NCI-H460 (cell line): ENCODE measurements at places on chromosomes 11 and 22.

- DNase-seq: no peak
These were observed 120.7 kb downstream of the CCDC81 start for GRCh38 chr11:86495351-86495750.

DNA sequence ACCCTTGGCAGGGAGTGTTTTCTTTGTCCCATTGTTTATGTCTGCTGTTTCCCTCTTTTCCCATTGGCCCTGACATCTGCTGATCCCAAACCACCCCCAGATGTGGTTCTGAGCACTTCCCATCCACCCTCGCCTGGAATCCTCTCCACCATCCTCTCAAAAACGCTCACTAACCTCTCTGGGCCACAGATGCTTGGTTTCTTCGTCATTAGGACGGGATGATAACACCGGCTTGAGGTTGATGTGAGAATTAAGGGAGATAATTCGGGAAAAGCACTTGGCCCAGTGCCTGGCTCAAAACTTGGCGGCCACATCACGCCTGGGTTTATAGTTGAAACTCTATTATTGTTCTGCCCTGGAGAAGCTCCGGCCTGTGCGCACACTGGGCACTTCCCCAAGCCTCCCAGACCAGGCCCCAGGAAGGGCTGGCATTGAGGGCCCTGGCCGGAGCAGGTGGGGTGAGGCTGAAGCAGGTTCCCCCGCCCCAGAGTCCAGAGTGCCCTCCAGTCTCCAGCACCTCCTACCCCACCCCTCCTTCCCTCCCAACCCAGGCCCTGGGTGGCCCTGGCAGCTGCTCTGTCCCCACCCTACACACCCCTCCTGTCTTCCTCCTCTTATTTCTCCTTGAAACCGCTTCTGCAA is 63.7 kb downstream of the CYTH4 start:
- no peak for DNase-seq

- DNase-seq: no peak
These were observed 1068.3 kb downstream of the OPCML start for GRCh38 chr11:132464003-132464342.

DNA sequence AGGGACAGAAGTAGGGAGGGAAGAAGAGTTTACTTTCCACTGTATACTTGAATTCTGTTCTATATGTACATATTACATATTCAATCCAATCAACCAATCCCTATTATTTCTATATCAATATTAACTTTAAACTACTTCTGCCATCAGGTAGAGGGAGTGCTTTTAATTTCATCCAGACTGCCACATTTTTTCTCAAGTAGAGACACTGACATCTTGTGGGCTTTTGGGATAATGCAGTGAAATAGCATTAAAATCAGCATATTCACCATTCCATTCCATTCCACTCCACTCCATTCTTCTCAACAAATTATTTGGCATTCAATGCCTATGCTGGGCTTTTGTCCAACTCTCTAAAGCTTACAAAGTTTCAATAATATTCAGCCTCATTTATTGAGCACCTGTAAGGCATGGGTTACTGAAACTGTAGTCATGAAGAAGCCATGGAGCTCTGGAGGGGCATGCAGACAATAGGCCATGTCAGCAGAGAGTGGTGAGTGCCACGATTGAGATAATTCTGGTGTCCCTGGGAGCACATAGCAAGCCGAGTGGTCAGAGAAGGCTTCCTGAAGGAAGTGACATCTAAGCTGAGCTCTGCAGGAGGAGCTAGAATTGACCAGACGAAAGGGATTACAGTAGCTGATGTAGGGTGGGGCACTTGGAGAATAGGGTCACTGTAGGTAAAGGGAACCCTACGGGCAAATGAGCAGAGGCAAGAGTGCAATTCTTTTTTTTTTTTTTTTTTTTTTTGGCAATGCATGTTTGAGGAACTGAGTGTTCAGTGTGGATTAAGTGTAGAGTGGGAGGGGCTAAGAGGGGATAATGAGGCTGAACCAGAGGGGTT is 12.8 kb upstream of the CLPB start:
- DNase-seq: peak; percentile 44

DNA sequence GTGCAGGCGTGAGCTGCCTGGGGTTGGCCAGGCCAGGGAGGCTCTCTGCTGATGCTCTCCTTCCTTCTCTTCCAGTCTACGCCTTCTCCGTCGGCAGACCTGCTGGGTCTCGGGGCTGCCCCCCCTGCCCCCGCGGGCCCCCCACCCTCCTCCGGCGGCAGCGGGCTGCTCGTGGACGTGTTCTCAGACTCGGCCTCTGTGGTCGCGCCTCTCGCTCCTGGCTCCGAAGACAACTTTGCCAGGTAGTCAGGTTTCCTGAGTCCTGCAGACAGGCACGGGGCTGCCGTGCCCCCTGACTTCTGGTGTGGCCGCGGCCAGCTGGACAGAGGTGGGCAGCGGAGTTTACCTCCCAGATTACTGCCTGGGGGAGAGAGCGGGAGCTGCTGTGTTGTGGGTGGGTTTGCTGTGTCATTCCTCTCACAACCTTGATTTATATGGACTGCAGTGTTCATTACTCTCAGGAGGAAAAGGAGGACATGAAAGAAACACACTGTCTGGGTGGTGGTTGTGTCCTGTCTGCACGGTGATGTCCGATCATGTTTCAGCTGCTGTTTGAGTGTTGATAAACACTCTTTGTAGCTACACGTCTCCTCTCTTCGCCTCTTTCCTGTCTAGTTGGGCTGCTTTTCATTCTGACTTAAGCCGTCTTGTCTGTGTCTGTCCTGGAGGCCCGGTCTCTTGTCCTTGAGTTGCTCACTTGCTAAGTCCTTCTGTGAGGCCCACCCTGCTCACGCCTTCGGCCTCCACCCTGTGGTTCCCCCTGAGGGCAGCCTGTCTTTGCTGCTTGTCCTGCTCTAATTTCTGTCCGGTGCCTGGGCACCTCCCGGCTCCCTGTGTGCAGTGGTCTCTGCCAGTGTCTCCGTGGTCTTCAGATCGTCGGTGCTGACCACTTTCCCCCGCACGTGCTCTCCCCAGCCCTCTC is 35.9 kb downstream of the MUC6 start:
- DNase-seq: no peak

DNA sequence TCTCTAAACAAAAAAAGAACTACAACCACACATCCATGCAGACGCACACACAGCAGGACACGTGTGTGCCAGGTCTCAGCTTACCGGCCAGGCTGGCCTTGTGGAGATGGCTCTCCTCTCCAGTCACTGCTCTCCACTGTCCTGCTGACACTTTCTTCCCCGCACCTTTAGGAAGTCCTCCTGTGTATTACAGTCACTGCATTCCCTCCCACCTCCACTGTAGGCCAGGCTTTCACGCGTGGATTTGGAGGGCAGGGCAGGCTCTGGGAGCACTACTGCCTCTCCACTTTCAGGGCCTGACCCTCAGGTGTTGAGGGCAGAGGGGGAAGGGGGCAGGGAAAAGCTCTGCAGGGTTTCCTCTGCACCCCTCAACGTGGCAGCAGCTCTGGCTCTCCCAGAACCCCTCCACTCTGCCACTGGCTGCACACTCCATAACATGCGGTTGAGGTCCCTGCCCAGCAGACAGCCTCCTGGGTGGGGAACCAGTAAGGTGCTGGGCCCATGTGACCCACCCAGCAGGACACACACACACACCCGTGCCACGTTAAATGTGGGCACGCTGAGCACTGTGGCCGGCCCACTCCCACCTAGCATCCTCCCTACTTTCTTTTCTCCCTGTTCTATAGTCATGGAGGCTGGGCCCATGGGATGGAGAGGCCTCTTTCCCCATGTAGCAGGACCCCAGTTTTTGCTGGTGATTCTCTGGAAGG is 107.0 kb upstream of the PITPNB start:
- no peak for DNase-seq

GRCh38 chr11:110299006-110299785 is 2.8 kb upstream of the RDX start:
- no peak for DNase-seq

- no peak for DNase-seq
These were observed 91.4 kb downstream of the JRKL start for GRCh38 chr11:96481204-96481603.

GRCh38 chr22:36233796-36234195 is 5.5 kb downstream of the APOL2 start:
- no peak for DNase-seq

- no peak for DNase-seq
These were observed 299.3 kb downstream of the NXPE2 start for GRCh38 chr11:114977651-114978050.

GRCh38 chr11:116257883-116258282 is 514.9 kb downstream of the BUD13 start:
- no peak for DNase-seq

DNA sequence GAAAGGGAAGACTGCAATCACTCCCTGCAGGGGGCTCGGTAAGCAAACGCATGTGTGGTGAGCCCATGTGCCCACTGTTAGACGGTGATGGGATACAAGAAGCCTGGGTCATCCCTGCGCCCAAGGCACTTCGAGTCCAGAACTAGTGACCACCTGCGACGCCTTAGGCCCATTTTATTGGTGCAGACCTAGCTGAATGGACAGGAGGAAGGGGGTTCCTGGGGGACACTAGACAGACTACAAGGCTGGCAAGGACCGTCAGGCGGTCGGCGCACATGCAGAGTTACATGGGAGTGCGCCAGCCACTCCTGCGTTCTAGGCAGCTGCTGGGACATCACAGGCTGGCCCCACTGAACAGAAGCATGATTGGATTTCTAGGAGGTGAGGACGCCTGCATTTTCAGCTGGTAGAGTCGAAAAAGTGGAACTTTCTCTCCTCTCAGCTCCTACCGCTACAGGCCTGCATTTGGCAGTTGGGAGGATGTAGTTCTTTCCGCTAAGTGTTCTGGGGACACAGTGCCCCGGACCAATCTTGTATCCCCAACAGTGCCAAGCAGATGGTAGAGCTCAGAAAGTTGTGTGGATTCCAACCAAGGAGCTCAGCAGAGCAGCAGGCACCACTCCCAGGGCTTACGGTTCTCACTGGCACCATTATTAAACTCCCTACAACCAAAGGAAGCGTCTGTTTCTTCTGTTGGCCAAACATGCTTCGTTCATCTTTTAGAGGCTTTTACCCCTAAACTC is 35.7 kb downstream of the BID start:
- DNase-seq: no peak

DNA sequence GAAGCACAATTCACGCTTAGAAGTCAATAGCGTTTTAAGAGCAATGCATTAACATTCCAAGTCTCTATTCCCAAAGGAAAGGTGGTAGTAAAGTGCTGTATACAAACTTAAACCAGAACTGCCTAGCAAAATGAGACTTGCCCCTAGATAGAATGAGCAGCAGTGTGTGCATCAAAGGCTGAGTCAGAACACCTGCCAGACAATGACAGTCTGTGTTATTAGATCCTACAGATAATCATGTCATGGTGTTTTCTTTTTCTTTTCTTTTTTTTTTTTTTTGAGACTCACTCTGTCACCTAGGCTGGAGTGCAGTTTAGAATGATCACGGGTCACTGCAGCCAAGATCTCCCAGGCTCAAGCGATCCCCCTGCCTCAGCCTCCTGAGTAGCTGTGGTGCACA is 1.6 kb downstream of the RTCB start:
- DNase-seq: no peak

GRCh38 chr22:17145021-17145680 is 13.9 kb downstream of the HDHD5 start:
- DNase-seq: no peak

DNA sequence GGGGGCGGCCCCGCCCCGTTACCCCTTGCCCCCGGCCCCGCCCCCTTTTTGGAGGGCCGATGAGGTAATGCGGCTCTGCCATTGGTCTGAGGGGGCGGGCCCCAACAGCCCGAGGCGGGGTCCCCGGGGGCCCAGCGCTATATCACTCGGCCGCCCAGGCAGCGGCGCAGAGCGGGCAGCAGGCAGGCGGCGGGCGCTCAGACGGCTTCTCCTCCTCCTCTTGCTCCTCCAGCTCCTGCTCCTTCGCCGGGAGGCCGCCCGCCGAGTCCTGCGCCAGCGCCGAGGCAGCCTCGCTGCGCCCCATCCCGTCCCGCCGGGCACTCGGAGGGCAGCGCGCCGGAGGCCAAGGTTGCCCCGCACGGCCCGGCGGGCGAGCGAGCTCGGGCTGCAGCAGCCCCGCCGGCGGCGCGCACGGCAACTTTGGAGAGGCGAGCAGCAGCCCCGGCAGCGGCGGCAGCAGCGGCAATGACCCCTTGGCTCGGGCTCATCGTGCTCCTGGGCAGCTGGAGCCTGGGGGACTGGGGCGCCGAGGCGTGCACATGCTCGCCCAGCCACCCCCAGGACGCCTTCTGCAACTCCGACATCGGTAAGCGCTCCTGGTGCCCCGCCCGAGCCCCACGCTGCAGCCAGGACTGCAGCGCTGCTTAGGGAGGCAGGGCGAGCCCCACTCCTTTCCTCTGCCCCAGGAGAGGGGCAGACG is at the start of gene TIMP3:
TIMP3 (plus strand) TSS at position 169 of the 700 bp plus-strand sequence; CDS start at position 466, 297 bp downstream.
- DNase-seq: no peak

GRCh38 chr11:61791737-61792309 is 576 bp downstream of the TMEM258 start:
- DNase-seq: peak; percentile 58

- peak; percentile 59 for DNase-seq
These were observed 759 bp upstream of the PEX16 start for GRCh38 chr11:45918331-45918941.

GRCh38 chr11:68369756-68370155 is 57.4 kb downstream of the LRP5 start:
- no peak for DNase-seq

DNA sequence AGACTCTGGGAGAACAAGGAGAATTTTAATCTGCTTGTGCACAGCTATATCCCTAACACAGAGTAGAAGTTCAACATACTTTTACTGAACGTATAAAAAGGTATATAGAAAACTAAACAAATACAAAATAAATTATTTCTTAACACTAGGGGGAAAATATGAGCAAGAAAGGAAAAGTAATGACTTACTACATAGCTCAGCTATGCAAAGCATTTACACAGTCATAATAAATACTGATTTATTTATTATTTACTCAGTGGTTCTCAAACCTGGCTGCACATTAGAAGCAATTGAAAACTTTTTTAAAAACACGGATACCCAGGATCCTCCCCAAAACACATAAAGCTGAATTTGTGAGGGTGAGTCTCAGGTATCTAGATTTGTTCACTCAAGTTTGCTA is 182.5 kb downstream of the TTC28 start:
- no peak for DNase-seq

DNA sequence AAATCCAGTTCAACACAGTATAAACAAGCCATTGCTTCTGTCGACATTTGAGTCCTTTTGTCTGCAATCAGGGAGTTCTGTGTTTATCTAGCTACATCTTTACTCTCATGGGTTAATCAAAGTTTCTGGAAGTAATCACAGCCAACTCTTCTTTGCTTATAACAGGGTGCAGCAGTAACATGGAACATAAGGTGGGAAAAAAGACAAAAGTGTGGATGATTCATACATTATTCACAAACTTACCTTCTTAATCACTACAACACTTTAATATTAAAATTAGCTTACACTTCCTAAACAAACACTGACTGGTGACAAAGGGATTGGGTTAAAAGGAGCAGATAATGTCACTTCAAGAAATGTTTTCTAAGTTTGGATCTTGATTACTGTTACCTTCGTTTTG is 44.7 kb downstream of the SNX19 start:
- DNase-seq: no peak

DNA sequence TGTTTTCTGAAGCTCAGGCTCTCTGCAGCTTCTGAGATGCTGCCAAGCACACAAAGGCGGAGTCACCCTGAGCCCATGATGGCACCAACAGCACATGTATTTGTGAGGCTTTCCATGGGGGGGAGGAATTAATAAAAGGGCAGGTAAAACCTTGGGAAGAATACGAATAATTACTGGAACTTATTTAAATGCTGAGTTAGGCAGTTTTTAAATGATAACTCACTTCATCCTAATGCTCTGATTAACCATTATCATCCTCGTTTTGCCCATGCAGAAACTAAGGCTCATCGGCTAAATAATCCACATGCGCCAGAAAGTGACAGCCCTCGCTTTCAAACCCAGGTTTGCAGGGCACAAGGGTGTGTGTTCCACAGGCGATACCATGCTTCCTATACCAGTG is 35.4 kb downstream of the LARGE1 start:
- no peak for DNase-seq

GRCh38 chr11:118605116-118605867 is 2.1 kb upstream of the PHLDB1 start:
- no peak for DNase-seq
